ENCODE measurements at places on chromosomes 3 and 15.

DNA sequence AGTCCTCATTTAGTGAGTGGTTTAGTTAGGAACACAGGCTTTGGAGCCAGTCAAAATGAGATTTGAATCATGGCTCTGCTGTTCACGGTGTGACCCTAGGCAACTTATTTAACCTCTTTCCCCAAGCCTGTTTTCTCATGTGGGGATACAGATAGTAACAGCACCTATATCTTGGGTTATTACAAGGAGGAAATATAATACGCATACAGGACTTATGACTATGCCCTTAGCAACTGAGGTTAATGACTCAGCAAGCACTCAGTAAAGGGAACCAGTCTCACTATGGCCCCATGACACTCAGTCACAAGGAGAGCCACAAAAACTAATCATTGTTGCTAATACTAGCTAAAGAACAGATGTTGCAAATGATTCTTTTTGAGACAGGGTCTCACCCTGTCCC is 45.9 kb downstream of the SUMF1 start:
- DNase-seq = no peak

- DNase-seq = no peak
Observed at GRCh38 chr3:122679882-122680474, 661 bp upstream of the PARP14 start.

DNA sequence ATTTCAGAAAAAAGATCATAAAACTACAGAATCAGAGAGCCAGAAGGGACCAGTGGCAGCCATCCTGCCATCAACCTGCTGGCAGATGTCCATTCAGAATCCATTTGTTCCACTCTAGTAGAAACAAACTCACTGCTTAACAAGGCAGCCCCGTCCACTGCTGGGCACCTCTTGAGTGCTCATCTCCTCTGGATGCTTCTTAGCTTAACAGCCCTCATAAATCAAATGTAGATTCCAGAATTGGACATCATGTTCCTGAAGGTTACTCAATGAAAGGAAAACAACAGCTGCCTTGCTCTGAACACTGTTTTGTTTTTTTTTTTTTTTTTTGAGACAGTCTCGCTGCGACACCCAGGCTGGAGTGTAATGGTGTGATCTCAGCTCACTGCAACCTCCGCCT is 37.3 kb downstream of the ABCC5 start:
- no peak for DNase-seq

DNA sequence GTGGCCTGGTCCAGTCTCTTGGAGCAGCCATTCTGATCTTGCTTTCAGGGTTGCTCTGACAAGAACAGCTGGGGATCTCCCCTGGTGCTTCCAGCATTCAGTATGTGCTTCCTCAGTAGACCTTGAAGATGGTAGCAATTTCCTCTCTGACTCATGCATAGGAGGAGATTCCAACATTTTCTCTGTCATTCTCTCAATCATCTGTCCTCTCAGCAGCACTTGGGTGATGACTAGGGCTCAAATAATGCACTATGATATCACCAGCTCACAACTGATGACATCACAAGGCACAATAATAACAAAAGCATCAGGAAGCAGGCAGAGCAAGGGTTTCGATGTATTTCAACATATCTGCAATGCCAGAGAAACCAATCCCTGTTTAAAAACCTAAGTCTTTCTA is 52.7 kb downstream of the NFKBIZ start:
- DNase-seq = no peak

GRCh38 chr3:32147509-32147908 is 41.1 kb downstream of the GPD1L start:
- DNase-seq = no peak

DNA sequence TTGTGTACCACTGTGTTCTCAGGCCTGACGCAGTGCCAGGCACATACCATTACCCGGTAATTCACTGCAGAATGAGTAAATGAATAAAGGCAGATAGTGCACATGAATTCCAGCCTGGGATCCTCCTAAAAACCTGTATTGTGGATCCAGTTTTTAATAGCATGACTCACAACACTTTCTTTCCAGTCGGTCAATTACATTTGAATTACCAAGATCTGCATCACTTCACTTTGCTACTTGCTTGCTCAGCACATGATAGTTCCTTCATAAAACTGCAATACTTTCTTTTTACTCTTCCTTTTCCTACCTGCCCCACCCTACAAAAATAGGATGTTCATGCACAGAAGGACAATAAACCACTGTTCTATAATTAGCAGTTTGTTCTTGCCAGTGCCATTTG is 553.8 kb downstream of the MAGI1 start:
- no peak for DNase-seq

DNA sequence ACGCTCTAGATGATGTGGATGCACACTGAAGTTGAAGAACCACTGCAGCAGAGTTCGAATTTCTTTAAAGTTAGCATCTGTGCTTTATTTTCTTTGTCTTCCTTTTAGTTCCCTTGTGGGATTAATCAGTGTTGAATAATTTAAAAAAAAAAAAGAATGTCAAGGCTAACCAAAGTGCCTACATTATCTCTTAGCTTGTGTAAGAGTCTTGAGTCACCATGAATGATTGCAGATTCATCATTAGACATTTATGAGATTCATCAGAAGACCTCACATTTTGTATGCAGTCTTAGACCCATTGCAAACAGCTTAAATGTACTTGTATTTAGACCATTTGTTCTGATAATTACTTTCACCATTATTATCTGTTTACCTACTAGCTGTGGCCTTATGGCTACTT is 182.2 kb downstream of the FNDC3B start:
- DNase-seq = no peak
